ENCODE measurements at places on chromosomes 6 and 20.

DNA sequence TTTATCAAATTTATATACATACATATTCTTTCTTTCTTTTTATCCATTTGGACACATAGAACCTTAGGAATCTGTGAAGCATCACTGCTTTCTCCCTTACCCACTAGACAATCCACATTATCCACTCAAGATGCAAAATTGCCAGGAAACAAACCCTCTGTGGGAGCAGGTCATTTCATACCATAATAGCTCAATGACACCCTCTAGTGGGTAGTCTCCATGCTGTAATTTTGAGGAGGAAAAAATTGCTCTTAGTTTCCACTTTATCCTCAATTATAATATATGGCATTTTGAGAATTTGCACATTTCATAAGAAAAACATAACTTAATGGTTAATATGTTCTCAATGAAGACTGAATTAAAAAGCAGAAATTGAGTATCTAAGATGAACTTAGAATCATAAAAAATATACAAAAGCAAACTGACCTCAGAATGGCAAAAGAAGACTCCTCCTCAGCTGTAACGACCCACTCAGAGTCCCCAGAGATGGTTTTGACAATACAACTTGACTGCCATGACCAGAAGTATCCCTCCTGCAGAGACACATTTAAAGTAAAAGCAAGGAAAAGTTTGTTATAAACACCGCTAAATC is 164.1 kb downstream of the FRK start:
- DNase-seq = peak; percentile 67

DNA sequence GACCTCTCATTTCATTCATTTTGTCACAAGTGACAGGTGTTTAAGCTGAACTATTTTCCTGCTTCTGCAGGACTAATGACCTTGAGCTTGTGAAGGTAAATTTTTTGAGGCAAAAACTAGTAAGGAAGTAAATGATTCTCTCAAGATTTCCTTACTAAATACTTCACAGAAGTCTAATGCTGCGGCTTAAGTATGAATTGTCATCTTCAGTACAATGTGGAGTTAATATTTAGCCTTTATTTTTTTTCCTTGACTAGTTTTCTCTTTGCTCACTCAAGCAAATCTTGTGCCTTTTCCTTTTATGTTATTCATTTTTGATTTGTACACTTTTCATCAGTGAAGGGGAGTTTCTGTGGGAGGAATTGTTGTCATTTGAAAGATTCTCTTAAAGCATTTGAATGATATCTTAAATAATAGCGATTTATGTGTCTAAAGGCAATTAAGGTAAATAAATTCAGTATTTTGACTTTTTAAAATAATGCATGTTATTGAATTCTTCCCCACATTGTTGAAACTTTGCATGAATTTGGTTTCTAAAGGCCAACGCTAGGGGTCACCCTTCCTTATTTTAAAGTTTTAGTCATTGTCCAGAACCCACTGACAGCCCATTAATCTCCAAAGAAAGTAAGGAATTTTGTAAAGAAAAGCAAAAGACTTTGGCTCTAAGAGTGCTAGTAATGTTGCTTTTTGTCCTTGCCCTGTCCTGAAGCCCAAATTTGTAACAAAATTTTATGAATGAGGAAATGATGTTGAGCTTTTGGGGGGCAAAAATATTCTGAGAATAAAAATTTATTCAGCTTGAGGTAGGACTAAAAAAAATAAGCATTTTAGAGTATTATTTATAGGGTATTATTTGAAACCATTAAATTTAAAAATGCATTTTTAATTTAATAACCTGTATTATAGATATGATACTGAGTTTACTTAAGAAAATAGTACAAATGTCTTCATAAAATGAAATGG is 157.4 kb upstream of the LAMA2 start:
- peak; percentile 67 for DNase-seq

DNA sequence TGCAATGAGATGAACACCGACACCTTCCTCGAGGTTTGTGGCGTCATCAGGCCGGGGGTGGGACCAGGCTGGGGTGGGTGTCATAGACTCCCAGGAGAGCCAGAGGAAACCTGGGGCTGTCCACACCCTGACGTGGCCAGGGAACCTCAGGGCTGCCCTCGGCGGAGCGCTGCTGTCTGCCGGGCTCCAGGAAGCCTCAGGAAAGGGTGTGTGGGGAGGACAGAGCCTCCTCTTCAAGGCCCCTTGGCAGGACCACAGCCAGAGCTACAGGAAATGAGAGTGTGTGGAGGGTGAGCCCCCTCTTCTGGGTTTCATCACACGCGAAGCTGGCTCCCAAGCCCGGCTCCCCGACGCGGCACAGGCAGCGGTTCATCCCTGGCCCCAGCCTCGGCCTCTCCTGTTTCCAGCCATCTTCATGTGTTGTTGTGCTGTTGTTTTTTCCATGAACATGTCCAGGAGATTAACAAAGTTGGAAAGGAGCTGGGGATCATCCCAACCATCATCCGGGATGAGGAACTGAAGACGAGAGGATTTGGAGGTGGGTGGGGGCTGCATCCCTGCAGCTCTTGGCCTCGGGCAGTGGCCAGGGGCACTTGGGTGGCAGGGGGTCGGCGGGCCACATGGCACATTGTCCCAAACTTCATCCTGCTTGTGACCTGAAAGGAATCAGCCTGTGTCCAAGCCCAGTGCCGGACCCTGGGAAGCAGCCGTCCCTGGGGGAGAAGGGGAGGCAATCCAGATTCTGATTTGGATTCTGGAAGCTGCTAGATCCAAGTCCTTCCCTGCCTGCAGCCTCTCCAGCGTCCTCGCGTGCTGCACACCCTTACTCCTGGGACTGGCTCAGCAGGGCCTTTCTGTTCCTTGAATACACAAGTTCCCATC is 6.4 kb downstream of the NPEPL1 start:
- DNase-seq = no peak

GRCh38 chr20:33649201-33649681 is 12.9 kb upstream of the C20orf144 start:
- no peak for DNase-seq

DNA sequence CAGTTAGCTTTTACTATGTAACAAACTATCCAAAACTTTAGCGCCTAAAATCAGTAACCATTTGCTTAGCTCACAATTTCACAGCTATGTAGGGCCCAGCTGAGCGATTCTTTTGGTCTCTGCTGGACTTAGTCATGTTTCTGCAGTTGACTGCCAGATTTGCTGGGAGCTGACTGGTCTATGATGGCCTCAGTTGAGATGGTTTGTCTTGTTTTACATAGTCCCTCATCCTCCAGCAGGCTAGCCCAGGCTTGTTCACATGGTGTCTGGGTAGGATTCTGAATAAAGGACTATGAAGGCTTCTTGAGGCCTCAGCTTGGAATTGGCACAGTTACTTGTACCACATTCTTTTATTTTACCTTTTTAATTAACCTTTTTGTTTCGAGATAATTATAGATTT is 247.8 kb upstream of the CHD6 start:
- DNase-seq = no peak

GRCh38 chr20:50142812-50143211 is 10.7 kb downstream of the PEDS1 start:
- DNase-seq = no peak

DNA sequence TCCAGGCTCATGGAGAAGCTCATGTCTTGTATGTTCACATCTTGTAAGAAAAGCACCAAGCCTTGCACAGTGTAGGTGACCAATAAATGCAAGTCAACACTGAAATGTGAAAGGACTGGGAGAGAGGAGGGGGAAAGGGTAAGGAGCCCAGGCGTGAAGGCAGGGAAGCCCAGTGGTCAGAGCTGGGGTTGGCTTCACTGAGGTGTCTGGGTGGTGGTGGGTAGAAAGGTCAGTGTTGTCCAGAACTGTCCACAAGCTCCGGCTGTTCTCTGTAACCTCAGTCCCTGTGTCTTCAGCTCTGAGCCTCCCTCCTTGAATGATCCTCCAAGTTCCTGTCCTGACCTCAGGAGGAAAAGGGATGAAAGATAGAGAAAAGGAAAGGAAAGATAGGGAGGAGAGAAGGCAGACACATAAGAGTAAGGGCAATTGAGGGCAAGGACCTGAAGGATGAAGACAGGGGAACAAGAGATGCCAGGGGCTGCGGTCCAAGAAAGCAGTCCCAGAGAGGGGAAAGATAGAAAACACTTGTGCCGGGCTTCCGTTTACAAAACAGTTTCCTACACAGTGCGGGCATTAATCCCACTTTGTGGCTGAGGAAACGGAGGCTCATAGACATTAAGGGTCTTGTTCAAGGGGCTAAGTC is 2.4 kb upstream of the TNXB start:
- DNase-seq = no peak

GRCh38 chr20:51193066-51193772 is 170.3 kb upstream of the KCNG1 start:
- no peak for DNase-seq

DNA sequence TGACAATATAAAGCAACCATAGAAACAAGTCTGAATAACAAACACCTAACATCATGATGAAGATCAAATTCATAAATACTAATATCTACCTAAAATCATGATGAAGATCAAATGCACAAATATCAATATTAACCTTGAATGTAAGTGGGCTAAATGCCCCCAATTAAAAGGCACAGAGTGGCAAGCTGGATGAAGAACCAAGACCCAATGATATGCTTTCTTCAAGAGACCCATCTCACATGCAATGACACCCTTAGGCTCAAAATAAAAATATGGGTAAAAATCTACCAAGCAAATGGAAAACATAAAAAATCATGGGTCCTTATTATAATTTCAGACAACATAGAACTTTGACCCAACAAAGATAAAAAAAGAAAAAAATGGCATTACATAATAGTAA is 578.5 kb upstream of the PTCHD4 start:
- DNase-seq = no peak

DNA sequence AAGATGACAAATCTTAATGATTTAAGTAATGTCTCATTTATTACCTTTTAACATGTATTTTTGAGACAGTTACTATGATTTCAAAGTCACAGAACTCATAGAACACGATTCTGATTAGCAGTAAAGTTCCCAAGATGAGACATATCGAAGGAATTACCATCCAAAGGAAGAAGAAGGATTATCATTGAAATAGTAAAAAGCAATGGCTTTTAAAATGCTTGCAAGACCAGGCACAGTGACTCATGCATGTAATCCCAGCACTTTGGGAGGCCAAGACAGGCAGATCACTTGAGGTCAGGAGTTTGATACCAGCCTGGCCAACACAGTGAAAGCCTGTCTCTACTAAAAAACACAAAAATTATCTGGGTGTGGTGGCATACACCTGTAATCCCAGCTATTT is 219.2 kb downstream of the KHDC1L start:
- DNase-seq = no peak

- no peak for DNase-seq
Measured at GRCh38 chr6:37285861-37286311, 27.9 kb upstream of the TMEM217 start.

- DNase-seq = no peak
Measured at GRCh38 chr20:62736026-62736406, 27.4 kb downstream of the NTSR1 start.

DNA sequence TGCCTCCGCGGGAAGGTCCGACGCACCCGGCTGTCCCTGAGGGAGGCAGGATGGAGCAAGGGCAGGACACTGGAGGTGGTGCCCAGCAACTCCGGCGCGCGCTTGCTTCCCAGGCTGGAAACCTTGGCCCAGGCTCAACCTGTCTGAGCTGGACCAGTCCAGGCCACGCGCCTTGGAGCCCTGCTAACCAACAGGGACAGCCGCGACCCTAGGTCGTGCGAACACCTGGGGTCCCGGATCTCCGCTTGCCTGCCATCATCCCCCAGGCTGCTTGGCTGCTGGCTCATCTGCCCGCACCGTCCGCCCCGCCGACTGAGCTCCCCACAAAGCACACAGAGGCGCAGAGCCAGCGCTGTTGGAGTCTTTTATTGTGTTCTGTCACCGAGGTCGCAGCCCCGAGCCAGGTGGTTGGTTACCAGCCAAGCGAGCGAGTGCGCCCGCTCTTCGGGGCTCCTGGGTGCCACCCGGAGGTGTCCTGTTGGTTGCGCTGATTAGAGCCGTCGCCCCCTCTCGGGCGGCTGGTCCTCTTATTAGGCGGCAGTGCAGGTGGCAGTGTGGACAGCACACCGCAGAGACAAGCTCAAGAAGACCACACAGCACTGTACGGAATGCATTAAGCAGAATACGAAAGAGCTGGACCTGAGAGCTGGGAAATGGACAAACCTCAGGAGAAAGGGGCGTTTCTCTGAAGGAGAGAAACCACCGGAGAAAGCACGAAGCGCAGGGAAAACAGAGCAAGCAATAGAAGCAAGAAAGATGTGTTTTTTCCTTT is 3.8 kb downstream of the COL12A1 start:
- DNase-seq = peak; percentile 60

DNA sequence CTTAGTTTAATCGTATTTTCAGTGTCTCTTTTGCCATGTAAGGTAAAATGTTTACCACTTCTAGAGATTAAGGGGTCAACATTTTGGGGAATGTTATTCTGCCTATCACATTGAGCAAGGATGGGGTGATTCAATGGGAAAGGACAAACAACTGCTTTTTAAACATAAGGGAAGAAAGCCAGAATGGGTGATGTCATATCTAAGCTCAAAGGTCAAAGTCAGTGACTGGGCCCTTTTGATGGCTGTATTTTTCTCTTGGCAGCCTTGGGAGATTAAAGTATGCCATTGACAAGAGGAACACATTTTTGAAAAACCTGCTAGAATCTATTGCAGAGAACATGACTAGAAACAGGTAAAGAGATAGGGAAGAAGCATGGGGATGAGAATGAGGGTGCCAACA is 477.3 kb upstream of the IRAK1BP1 start:
- DNase-seq = no peak

GRCh38 chr20:22523128-22523498 is 61.3 kb downstream of the FOXA2 start:
- no peak for DNase-seq

DNA sequence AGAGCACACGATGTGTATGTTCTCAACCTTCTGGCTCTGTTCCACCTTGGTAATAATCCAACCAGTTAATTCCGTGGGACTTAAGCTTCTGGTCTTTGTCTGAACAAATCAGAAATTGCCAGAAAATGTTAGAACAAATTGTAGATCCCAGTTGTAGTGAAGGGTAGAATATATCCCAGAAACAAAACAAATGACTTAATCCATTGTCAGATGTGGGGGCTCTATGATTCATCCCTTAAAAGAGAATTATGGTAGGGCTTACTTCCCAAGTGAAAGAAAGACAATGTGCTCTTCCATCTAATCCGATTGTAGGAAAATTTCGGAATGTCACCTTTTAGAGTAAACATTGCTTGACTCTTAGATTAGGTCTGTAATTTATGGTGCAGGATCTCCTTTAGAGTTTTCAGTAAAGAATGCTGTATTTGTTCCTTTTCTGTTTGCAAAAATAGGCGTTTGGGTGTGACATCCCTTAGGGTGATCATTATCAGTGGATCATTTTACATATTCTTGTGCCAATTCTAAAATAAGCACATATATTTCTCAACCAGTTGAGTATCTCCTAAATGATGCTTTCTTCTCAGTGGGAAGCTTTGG is 234.5 kb upstream of the ZNF217 start:
- DNase-seq = peak; percentile 89

DNA sequence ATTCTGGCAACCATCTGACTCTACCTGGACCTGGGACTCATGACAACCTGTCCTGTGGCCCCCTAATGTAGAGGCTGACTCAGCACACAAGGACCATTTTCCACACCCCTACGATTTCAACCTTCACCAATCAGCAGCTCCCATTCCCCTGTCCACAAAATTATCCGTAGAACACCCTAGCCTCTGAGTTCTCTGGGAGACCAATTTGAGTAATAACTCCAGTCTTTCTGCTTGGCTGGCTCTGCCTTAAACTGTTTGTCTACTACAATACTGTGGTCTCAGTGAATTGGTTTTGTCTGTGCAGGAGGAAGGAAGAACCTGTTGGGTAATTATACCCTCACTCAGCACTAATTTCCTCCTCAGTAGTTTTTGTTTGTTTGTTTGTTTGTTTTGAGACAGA is 99.3 kb upstream of the MRPS10 start:
- peak; percentile 44 for DNase-seq

All from astrocyte of the hippocampus (primary cell).